ENCODE measurements at places on chromosomes 12 and 14.
A peak's percentile ranks its signal among the peaks of the same experiment; 100 is the strongest.

- DNase-seq: no peak
Observed at GRCh38 chr14:79740066-79740601, 471.2 kb downstream of the DIO2 start.

- DNase-seq: no peak
Observed at GRCh38 chr12:65603438-65604351, 220.6 kb upstream of the HMGA2 start.

GRCh38 chr12:97960741-97961608, 498.4 kb downstream of the RMST start:
- DNase-seq: peak; percentile 68

- DNase-seq: no peak
Observed at GRCh38 chr14:103002578-103003350, 54.6 kb downstream of the CDC42BPB start.

DNA sequence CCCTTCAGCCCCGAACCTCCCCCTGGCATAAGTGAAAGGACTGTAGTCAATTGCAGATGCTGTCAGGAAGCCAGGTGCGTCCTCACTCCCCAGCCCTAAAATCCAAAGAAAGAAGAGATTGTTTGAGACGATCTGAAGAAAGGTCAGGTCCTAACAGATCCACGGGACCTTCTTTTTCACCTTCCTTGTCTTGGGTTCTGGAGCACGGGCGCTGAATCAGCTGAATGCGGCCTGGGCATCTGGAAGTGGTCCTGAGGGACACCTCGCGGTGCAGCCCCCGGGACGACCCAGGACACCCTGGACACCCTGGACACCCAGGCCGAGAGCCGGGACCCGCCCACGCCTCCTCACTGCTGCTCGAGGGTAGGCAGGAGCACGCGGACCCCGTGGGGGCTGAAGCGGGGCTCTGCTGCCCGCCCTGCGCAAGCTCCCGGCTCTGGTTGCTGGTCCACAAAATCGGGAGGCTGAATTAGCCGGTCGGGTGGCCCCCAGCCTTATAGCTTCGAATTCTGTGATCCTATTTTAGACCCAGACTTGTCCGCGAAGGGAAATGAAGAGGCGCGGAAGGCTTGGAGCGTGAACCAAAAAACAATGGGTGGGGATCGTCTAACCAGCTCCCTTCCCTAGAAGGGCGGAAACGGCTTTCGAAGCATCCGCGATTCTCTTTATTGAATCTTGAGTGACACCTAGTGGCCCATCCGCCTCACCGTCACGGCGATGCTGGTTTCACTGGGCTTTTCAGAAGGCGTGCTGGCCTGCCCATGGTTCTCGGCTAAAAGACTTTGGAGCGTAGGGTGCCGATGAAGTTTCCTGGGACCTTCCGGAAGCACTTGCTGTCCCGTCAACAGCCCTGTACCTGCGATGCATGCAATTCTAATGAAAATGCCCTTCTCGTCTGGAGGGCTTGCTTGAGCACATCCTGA, 46.4 kb upstream of the PLXNC1 start:
- DNase-seq: peak; percentile 96

DNA sequence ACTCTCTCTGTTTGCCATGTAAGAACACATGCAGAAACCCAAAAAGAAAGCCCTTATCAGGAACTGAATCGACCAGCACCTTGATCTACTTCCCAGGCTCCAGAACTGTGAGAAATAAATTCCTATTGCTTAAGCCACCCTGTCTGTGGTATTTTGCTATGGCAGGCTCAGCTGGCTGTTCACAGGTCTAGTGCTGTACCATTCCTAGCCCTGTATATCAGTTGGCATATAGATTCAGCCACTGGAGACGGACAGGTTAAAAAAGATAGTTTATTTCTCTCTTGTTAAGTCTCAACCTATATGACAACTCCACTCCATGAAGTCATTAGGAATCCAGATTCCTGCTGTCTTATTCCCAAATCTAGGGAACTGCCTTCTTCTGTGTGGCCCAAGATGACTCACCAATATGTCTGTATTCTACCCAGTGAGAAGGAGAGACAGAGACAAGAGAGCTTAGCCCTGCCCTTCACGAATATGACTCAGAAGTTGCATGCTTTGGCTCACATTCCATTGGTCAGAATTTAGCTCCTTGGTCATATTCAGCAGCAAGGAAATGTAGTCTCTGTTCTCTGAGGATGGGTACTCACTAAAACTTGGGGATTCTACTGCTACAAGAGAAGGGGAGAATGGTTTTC, 57.0 kb downstream of the PLEKHG7 start:
- DNase-seq: no peak
